ENCODE measurements at places on chromosomes 3 and 15. TPM values are rescaled to one million over a fixed set of nuclear protein-coding genes. Genes with fewer than 3 reads are reported as not detected.

DNA sequence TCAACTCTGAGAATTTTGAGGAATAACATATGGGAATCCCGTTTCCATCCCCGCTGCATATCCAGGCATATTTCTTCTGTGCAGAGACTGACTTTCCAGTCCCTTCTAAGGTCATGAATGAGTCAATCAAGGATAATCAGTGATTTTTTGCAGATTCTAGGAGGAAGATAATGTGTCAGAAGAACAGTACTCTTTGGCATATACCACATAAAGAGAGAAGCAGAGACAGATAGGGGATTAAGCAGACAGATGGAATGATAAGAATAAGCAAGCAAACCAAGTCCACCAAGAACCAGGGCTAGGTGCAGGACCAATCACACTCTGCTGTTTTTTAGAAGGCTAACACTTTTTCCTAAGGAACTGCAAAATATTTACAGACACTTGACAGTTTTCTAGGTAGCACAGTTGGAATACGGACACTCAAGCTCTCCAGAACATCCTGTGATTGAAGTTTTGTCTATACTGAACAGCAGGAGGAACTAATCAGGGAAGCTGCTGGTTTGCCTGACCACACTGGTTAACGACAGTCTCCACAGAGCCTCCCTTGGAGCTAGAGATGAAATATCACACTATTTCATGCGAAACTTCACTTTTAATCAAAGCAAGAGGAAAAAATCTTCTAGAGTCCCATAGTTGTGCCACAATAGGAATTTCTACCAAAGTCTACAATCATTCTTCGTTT lies 450.0 kb upstream of the KCNMB2 start:
- H3K4me3 ChIP-seq: no peak overlapping the region
- peaks cover 49% of the 10 kb centered on the region for H3K4me1 ChIP-seq
- DNase-seq: no peak
- no peaks in the 10 kb centered on the region for H3K36me3 ChIP-seq

- H3K4me3 ChIP-seq: no peak overlapping the region
- H3K27ac ChIP-seq: no peak overlapping the region
- H3K4me1 ChIP-seq: no peaks in the 10 kb centered on the region
- H3K36me3 ChIP-seq: no peaks in the 10 kb centered on the region
Observed at GRCh38 chr3:79200456-79200855, 567.3 kb downstream of the ROBO1 start.

- DNase-seq: no peak
- no peak overlapping the region for H3K4me3 ChIP-seq
- H3K27ac ChIP-seq: no peak overlapping the region
- no peaks in the 10 kb centered on the region for H3K27me3 ChIP-seq
- no peaks in the 10 kb centered on the region for H3K36me3 ChIP-seq
- no peaks in the 10 kb centered on the region for H3K4me1 ChIP-seq
Observed at GRCh38 chr3:111465081-111465670, 76.8 kb upstream of the CD96 start.

DNA sequence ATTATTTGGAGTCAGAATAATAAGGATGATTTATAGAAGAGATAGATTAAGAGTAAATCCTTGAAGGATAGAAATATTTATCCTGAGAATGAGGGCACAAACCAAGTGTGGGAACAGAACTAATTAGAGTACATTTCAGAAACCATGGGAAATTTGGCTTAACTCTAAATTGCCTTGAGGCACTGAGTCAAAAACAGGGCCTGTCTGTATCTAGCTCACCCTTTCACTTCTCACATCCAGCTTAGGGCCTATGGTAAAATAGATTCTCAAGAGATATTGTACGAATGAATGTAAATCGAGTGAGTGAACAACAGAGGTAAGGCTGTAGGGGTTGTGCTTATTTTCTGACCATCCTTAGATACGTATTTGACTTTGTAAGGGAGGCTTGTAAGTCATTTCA lies 586.1 kb upstream of the DPPA4 start:
- no peak overlapping the region for H3K4me3 ChIP-seq
- H3K27me3 ChIP-seq: no peaks in the 10 kb centered on the region
- H3K27ac ChIP-seq: no peak overlapping the region
- H3K36me3 ChIP-seq: no peaks in the 10 kb centered on the region
- H3K4me1 ChIP-seq: no peaks in the 10 kb centered on the region

- no peak overlapping the region for H3K4me3 ChIP-seq
- DNase-seq: no peak
- H3K27ac ChIP-seq: no peak overlapping the region
Observed at GRCh38 chr15:90680371-90680935, 36.7 kb upstream of the BLM start.

GRCh38 chr15:80061582-80061981 lies 2.1 kb downstream of the ZFAND6 start:
- DNase-seq: no peak
- peaks cover 18% of the 10 kb centered on the region for H3K4me1 ChIP-seq
- H3K27ac ChIP-seq: no peak overlapping the region
- H3K4me3 ChIP-seq: peak overlapping the region; percentile 96

DNA sequence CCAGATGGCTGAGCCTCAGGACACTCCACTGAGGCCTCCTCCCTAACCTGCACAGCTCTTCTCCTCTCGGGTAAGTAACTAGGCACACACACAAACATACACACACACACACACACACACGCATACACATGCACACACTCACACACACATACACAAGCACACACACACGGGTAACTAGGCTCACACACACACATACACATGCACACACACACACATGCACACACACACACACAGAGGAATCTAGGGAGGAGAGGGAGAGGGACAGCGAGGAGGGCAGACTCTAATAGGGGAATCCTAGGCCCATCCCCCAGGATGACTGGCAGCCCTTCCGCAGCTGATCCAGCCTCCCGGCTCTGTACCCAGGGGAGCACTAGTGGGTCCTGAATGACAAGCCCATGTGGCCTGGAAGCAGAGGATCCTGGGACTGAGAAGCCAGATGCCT lies 177.4 kb upstream of the LINGO1 start:
- no peaks in the 10 kb centered on the region for H3K27me3 ChIP-seq
- peak overlapping the region; percentile 78 for H3K27ac ChIP-seq
- peak overlapping the region; percentile 34 for H3K4me3 ChIP-seq
- peaks cover 24% of the 10 kb centered on the region for H3K4me1 ChIP-seq

- H3K4me1 ChIP-seq: no peaks in the 10 kb centered on the region
- H3K27ac ChIP-seq: no peak overlapping the region
- DNase-seq: peak; percentile 55
- H3K27me3 ChIP-seq: peaks cover 5% of the 10 kb centered on the region
- no peaks in the 10 kb centered on the region for H3K36me3 ChIP-seq
- no peak overlapping the region for H3K4me3 ChIP-seq
Observed at GRCh38 chr3:135125171-135125801, 330.2 kb downstream of the EPHB1 start.

DNA sequence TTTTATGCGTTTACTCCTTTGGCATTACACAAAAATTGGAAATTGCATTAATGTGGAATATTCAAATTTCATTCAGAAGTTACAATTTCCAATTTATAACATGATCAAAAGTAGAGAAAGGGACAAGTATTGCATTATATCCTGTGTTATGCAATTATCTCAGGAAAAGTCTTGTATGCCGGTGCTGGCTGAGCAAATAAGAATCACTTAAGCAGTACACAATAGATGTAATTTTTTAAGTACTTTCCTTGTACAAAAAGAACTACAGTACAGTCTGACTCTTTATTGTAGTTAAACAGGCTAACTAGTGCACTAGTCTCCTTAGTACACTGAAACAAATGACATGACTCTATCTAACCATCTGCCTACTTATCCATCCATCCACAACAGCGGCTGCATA lies 493.2 kb upstream of the KCNMB2 start:
- H3K4me1 ChIP-seq: no peaks in the 10 kb centered on the region
- no peaks in the 10 kb centered on the region for H3K27me3 ChIP-seq
- H3K27ac ChIP-seq: no peak overlapping the region
- no peak for DNase-seq
- no peak overlapping the region for H3K4me3 ChIP-seq

DNA sequence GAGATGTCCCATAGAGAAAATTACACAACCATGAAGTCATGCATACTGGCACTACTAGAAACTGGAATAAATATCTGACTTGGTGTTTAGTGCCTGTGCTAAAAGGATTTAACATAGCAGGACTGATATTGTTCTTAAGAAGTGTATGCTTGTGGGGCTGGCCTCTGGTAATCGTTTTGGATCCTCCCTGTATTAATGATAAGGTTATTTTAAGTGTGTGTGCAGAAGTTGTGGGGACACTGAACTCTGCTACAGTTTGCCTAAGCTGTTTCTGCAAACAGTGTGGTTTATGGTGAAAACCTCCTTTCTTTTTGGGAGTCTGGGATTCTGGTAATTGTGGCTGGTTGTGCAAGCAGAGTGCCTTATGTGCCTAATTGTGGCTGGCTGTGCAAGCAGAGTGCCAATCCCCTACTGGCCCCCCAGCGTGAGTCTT lies 120.8 kb downstream of the CLASP2 start:
- DNase-seq: no peak
- H3K4me1 ChIP-seq: no peaks in the 10 kb centered on the region
- H3K4me3 ChIP-seq: no peak overlapping the region
- H3K27ac ChIP-seq: no peak overlapping the region

DNA sequence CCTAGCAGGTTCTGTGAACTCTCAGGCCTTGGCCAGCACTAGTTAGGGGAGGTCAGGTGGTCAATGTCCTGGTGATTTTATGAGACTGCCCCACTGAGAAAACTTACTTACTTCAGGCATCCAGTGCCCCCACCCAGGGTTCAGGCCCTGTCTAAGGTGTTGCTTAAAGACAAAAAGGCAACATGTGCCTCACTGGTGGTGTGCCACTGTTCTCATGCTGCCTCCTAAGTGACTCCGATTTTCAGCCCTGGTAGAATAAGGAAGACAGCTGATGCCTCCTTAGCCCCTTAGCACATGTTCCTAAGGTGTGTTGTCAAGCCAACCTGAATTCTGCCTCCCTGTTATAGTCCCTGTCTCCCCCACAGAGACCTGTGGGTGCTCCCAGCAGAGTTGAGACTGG lies 5.3 kb downstream of the RBM15B start:
- H3K36me3 ChIP-seq: peaks cover 32% of the 10 kb centered on the region
- no peak for DNase-seq
- H3K4me3 ChIP-seq: peak overlapping the region; percentile 29
- H3K27ac ChIP-seq: peak overlapping the region; percentile 72

- no peaks in the 10 kb centered on the region for H3K4me1 ChIP-seq
- H3K4me3 ChIP-seq: no peak overlapping the region
- no peak for DNase-seq
- no peak overlapping the region for H3K27ac ChIP-seq
Observed at GRCh38 chr3:56064684-56065083, 403.6 kb downstream of the ERC2 start.

GRCh38 chr3:147367676-147368075 lies 38.7 kb downstream of the ZIC4 start:
- DNase-seq: no peak
- H3K4me1 ChIP-seq: peaks cover 18% of the 10 kb centered on the region
- no peak overlapping the region for H3K4me3 ChIP-seq
- no peak overlapping the region for H3K27ac ChIP-seq
- no peaks in the 10 kb centered on the region for H3K36me3 ChIP-seq
- H3K27me3 ChIP-seq: peaks cover 24% of the 10 kb centered on the region

GRCh38 chr3:75001330-75001729 lies 386.9 kb upstream of the CNTN3 start:
- no peaks in the 10 kb centered on the region for H3K36me3 ChIP-seq
- peaks cover 1% of the 10 kb centered on the region for H3K27me3 ChIP-seq
- no peak overlapping the region for H3K27ac ChIP-seq

GRCh38 chr3:41794748-41795589 lies 166.9 kb downstream of the ULK4 start:
- H3K36me3 ChIP-seq: no peaks in the 10 kb centered on the region
- no peak overlapping the region for H3K4me3 ChIP-seq
- no peaks in the 10 kb centered on the region for H3K27me3 ChIP-seq
- DNase-seq: no peak
- H3K4me1 ChIP-seq: peaks cover 10% of the 10 kb centered on the region
- no peak overlapping the region for H3K27ac ChIP-seq

DNA sequence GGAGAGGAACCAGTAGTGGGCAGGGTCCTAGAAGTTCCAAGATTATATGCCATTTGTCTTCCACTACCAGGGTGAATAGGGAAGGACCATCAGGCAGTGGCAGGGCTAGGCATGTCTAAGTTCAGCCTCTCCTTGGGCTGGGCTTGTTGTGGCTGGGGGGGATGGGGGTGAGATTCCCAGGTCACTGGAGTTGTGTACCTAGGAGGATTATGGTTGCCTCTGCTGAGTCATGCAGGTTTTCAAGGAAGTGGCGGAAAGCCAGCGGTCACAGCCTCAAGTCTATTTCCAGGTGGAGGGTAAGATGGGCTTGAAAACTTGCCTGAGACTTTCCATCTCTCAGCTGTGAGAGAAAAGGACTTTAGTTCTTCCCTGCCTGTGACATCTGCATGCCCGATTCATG lies 1407.1 kb downstream of the SI start:
- H3K36me3 ChIP-seq: no peaks in the 10 kb centered on the region
- no peaks in the 10 kb centered on the region for H3K4me1 ChIP-seq
- H3K4me3 ChIP-seq: no peak overlapping the region
- H3K27ac ChIP-seq: no peak overlapping the region
- no peaks in the 10 kb centered on the region for H3K27me3 ChIP-seq

- H3K36me3 ChIP-seq: no peaks in the 10 kb centered on the region
- DNase-seq: no peak
- H3K4me3 ChIP-seq: no peak overlapping the region
- peaks cover 3% of the 10 kb centered on the region for H3K4me1 ChIP-seq
- no peaks in the 10 kb centered on the region for H3K27me3 ChIP-seq
Observed at GRCh38 chr3:70245746-70246525, 66.5 kb downstream of the MDFIC2 start.

DNA sequence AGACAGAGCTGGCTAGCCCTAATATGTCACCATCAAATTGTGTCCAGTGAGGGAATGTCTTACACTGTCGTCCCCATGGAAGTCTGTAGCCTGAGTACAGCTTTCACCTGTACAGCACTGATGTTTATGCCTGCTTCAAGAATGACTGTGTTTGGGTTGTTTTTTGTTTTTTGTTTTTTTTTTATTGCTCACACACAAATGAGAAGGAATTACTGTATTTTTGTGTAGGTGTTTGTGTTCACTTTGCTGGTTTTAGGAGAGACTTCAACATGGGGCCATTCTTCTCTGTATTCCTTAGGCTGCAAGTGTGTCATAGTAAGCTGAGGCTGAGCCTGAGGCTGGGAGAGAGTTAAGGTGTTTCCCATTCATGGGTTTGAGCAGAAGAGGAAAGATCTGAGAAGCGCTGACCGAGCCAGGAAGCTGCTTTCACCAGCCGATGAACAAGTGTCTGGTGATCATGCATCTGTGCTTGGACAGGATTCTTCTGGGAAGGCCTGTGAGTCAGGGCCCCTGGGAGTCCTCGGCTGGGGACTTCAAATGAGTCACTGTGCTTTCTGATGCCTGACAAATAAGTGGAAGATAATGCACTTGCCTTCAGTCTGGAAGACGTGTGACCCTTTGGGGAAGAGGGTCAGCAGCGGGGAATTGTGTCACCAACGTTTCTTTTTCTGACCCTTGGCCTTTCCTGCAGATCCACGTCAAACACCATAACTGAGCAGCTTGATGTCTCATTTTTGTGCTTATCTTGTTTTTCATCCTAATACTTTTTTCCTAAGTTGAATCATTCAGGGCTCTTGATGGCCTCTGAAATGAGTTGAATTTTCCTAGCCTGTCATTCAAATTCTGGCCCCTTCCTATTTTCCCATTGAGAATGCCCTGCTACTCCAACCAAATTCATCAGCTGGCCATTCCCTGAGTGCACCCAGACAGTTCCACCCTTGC lies 36.7 kb upstream of the ZBTB38 start:
- no peak overlapping the region for H3K4me3 ChIP-seq
- DNase-seq: no peak
- peaks cover 5% of the 10 kb centered on the region for H3K36me3 ChIP-seq
- H3K27ac ChIP-seq: no peak overlapping the region

The IL17RB gene
- 0.33 TPM for total RNA-seq

The MYO1E gene
- 146 TPM for total RNA-seq

The ZNF662 gene
- total RNA-seq: 1.4 TPM

The SORD gene
- total RNA-seq: 16.9 TPM

The GOLGA6B gene
- not detected for total RNA-seq

The LRRIQ4 gene
- total RNA-seq: 0.38 TPM
